ENCODE measurements at places on chromosomes 11 and 22. TPM values are rescaled to one million over a fixed set of nuclear protein-coding genes. Genes with fewer than 3 reads are reported as not detected.

DNA sequence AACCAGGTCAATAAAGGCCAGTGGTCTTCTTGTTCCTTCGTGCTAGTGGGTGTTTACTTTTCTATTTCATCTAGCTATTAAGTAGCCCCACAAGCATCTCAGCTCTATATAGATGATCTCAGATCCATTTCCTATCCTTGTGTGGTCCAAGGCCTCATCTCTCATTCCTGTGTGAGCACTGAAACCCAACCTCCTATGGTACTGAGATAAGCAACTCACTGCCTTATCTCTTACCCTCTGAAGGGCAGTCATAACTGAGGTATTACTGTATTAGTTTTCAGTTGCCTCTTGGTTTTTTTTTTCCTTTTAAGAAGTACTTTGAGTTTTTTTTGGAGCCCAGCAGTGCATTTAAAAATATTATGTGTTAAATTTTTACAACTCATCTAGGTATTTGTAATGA lies 28.3 kb downstream of the ACER3 start:
- no peak for DNase-seq

GRCh38 chr22:29726512-29727130 lies 6.8 kb downstream of the CABP7 start:
- DNase-seq = no peak

- no peak for DNase-seq
These were observed 130.5 kb downstream of the GRIA4 start for GRCh38 chr11:105740164-105740903.

Gene LRRC56
- total RNA-seq = 0.67 TPM
